ENCODE measurements at places on chromosomes 12 and 14.

DNA sequence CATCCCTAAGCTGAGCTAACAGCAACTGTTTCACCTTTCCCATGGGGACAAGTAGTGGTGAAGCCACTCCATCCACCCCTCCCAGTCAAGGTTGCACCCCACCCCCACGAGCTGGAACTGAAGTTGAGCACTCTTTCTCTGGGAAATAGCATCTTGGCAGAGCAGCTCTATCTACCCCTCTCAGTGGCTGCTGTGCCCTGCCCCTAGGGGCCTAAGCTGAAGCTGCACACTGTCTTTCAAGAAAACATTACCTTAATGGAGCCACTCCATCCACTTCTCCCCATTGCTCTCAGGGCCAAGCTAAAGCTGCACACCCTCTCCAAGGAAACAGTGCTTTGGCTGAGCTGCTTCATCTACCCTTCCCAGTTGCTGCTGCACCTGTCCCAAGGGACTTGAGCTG, 170.6 kb upstream of the CCDC196 start:
- DNase-seq, result no peak

GRCh38 chr12:42705863-42706262, 116.3 kb upstream of the PRICKLE1 start:
- DNase-seq, result no peak

GRCh38 chr14:28305938-28306337, 460.6 kb upstream of the FOXG1 start:
- DNase-seq, result no peak

DNA sequence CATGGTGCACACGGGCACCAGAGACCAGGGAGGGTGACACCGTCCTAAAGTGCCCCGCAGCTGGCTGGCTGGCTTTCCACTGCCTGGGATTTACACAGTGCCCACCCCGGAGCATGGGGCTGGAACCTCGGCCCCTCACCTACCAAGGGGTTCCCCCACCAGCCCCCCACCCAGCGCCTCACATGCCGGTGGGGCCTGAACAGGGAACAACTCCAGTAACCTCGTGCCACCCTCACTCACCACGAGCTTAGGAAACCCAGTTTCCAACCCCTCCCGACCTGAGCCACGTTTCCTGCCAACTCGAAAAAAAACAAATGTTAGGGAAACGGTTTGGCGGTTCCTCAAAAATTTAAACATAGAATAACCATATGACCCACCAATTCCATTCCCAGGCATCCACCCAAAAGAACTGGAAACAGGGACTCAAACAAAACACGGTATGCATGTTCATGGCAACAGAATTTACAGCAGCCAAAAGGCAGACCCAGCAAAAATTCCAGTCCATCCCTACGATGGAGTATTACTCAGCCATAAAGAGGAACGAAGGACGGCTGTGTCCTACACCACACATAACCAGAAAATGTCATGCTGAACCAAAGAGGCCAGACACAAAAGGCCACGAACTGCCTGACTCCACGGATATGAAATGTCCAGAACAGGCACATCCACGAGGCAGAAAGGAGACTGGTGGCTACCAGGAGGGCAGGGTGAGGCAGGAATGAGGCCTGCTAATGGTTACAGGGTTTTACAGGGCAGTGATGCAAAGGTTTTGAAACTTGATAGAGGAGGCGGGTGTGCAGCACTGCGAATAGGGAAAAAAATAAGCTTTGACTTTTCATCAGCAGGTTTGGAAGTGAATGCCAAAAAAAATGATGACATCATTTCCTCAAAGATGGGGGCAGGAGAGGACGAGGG, 68.9 kb downstream of the NCOR2 start:
- DNase-seq, result no peak

GRCh38 chr14:90796329-90796728, 19.9 kb downstream of the TTC7B start:
- DNase-seq, result no peak

DNA sequence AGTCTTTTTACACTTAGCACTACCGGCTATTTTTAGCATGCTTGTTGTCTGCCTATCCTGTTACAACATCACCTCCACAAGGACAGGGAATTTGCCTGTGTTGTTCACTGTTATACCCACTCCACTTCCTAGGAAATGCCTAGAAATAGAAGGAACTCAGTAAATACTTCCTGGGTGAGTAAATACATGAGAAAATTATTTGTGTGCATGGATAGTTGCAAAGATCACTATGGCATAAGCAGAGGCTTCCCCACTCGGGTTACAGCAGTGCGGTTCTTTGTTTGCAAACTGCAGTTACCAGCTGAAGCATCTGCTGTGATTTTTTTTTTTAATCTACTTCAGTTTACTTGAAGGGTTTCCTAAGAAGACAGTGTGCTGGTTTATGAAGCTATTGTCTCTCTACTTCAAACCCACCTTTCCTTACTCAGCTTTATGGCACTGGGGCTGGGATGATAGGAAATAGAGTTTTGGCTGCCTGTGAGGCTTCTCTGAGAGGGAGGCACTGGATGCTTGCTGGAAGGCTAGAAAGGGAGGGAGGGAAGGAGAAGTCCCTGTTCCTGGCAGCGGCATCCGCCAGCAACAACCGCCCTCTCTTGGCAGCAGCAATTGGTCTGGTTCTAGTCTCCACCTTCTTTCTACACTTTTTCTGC, 29.0 kb downstream of the PDE6H start:
- DNase-seq, result no peak

GRCh38 chr14:101119830-101120571, 216.5 kb upstream of the RTL1 start:
- DNase-seq, result no peak

- no peak for DNase-seq
Observed at GRCh38 chr12:93226361-93226760, 151.4 kb upstream of the NUDT4 start.

DNA sequence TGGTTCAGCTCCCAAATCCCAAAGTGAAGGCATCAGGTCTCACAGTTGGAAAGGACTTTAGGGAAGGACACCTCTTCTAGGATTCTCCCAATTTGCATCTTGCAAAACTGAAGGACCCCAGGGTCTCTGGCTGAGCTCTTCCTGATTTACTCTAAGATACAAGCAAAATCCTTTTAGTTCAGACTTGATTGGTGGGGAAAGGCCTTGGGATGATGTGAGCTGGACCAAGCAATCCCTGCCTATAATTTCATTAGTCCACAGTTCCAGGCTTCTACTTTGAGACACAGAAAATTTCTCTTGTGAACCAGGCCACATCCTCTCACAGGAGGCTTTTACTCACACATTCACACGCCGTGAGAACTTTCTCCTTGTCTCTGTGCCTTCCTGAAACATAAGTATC, 23.6 kb upstream of the VWF start:
- no peak for DNase-seq

DNA sequence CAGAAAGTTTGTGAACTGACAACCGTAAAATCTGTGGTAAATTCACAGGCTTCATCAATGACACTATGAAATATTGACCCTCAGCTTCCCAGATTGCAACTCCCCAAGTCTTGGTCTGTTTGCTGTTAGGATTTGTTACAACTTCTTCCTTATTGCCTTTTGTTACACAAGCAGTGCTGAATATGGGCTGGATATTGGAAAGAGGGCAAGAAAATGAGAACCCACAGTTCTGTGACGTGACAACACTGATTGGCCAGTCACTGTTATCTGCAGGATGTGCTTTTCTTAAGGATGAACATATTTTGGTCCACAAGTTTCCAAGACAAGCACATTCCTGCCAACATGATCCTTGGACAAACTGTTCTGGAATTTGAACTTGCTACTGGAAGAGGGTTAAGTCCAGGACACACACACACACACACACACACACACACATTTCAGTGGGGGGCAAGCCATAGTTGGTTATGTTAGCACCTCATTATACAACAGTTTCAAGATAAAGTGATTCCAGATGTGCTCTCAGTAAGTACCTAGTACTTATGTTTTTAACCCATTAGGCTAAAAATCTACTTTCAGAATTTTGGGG, 16.6 kb upstream of the SLC38A2 start:
- no peak for DNase-seq

DNA sequence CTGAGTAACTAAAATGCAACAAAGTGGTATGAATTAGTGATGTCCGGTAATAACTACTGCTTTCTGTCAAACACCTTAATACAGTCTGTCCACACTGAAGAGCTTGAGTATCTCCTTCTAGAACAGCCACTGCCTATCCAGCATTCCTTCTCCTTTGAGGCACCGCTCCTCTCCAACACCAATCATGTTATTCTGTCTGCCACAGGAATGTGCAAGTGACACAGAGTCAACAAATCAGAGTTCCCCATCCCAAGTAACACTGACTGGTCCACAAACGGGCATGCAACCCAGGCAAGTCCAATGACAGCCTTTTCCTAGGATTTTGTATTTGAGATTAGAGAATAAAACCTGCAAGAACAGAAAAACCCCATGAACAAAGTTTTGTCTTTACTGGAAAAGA, 3.8 kb downstream of the GXYLT1 start:
- no peak for DNase-seq

DNA sequence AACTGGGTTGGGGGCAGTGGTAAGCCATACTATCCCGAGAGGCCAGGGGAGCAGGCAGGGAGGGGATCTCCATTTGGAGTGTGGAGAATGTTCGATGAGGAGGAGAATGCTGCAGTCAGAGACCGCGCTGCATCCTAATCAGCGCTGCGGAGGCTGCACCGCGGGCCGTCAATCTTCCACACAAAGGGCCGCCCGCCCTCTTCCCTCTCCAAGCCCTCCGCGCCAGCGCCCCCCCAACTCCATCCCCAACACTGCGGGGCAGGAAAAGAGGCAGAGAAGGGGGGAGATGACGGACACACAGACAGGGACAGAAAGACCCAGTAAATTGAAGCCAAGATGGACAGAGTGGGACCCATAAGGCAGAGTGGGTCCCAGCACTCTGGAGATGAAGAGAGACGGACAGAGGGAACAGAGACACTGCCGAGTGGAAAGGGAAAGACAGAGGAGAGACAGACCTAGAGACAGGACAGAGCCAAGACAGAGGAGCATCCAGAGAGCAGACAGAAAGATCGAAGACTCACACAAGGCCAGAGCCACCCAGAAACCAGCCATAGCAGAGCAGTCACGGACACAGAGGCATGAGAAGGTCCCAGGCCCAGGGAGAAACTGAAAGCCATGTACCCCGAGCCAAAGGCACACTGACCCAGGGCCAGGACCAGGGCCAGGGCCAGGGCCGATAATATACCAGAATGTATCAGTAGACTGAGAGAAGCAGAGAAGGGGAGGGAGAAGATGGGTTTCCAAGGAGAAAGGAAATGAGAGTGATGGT, 3.5 kb downstream of the CISTR start:
- DNase-seq, result no peak

DNA sequence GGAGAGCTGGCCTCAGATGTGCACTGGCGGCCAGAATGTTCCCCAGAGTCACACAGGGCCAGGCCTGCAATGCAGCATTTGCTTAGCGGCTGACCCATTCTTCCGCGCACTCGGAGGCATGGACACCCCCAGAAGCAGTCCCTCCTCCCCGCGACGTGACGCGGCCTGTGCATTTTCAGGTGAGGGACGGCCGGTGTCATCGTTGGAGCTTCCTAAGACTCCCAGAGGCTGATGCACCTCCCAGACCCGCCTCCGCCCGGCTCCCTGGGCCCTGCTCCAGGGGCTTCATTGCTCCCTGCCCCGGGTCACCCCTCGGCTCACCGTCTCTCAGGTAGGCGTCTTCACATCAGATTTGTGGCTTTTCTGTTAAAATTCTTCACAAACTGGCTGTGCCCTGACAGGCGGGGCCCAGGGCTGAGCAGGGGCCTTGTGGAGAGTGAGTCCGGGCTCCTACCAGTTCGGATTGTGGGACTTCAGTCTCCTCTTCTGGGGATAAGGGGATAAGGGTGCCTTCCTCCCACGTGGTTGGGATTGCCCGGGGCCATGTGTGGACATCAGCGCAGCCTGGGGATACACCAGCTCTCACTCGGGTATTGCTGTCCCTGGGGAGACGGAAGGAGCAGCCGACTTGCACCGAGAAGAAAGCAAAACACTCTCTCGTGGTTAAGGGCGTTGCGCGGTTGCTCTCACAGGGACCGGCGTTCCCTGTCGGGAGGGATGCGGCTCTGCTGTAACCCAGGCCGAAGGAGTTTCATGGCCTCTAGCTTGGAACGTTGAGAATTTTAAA, 249.1 kb downstream of the ADGRD1 start:
- DNase-seq, result no peak

GRCh38 chr12:94875525-94875924, 128.0 kb downstream of the NDUFA12 start:
- no peak for DNase-seq

GRCh38 chr12:3300833-3301401, 190.1 kb upstream of the PRMT8 start:
- DNase-seq, result no peak

- DNase-seq, result no peak
Observed at GRCh38 chr14:43855556-43855955, 651.5 kb downstream of the FSCB start.

DNA sequence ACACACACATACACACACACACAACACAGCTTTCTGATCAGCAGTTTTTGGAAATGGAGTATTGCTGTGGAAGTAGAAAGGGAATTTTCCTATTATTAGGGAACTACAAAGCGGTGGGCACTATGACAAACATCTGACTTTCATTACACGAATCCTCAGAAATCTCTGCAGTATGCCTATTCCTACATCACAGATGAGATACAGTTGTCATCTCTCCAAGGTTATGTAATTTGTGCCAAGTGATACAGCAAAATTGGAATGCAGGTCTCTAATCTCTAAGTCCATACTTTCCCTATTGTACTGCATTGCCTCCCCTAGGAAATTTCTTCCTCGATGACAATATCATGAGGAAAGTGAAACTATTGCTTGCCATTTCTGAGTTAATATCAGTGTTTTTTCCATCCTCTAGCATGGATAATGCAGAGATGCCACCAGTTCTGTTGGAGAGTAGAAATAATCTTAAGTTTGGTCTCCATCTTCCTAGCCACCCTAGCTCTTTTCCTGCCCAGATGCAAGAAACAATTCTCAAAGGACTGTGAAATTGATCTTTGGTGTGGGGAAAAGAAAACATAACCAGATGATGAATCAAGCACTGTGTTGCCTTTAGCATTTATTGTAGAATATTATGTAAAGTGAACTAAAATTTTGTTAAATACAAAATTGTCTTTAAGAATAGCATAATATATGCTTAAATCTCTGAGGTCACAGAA, 94.7 kb downstream of the ERGIC2 start:
- DNase-seq, result no peak

DNA sequence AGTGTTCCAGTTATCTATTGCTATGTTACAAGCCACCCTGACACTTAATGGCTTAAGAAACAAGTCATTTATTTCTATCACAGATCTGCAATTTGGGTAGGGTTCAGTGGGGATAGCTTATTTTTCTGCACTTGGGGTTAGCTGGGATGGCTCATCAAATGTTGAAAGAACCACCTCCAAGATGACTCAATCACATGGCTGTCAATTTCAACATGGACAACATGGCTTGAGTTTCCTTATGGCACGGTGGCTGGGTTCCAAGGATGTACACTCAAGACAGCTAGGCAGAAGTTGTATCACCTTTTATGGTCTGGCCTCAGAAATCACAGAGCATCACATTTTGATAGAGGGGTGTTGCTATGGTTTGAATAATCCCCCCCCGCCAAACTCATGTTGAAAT, 24.5 kb upstream of the IGF1 start:
- no peak for DNase-seq

- DNase-seq, result no peak
Observed at GRCh38 chr12:26016516-26016915, 58.0 kb downstream of the RASSF8 start.
